ENCODE measurements at places on chromosomes 11 and 22. TPM values are rescaled to one million over a fixed set of nuclear protein-coding genes. Genes with fewer than 3 reads are reported as not detected.

Gene LRRN4CL
- 0.17 TPM for total RNA-seq

DNA sequence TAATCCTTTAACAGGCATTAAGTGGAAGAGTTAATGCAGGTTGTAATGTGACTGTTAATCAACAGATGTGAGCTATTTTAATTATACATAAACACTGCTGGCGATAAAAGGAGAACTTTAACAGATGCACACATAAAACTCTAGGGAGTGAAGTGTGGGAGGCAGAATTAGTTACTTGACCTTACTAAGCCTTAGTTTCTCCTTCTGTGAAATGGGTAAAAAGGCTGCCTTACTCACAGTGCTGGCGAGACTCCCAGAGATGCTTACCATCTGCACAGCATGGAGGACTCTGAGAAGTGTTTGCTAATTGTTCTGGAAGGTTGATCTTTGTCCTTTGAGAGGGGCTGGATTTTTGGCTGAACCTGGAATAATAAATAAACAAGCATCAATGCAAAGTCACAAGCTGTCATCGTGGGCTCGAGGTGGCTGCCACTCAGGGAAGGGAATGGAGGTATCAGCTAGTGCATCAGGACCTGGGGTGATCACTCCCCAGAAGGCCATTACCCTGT is 58.6 kb upstream of the MPEG1 start:
- no peak overlapping the region for H3K27ac ChIP-seq
- H3K4me3 ChIP-seq: no peak overlapping the region
- DNase-seq: no peak

Gene C22orf31
- total RNA-seq: not detected

- DNase-seq: no peak
- H3K36me3 ChIP-seq: no peaks in the 10 kb centered on the region
- H3K4me3 ChIP-seq: no peak overlapping the region
- no peak overlapping the region for H3K27ac ChIP-seq
These were observed 71.3 kb upstream of the FGF3 start for GRCh38 chr11:69890476-69890875.

- no peaks in the 10 kb centered on the region for H3K4me1 ChIP-seq
- H3K27ac ChIP-seq: no peak overlapping the region
- DNase-seq: no peak
- no peak overlapping the region for H3K4me3 ChIP-seq
- H3K27me3 ChIP-seq: peaks cover 2% of the 10 kb centered on the region
- no peaks in the 10 kb centered on the region for H3K36me3 ChIP-seq
These were observed 295.3 kb upstream of the SORL1-AS1 start for GRCh38 chr11:121748068-121748467.

- no peaks in the 10 kb centered on the region for H3K4me1 ChIP-seq
- no peak for DNase-seq
- H3K36me3 ChIP-seq: no peaks in the 10 kb centered on the region
- no peak overlapping the region for H3K4me3 ChIP-seq
- H3K27ac ChIP-seq: no peak overlapping the region
These were observed 24.4 kb downstream of the NPTXR start for GRCh38 chr22:38819387-38819940.

Gene CCDC88B
- total RNA-seq: 133 TPM
